ENCODE measurements at places on chromosomes 7 and 10.

GRCh38 chr7:146276888-146277287, 160.3 kb downstream of the CNTNAP2 start:
- DNase-seq = no peak

DNA sequence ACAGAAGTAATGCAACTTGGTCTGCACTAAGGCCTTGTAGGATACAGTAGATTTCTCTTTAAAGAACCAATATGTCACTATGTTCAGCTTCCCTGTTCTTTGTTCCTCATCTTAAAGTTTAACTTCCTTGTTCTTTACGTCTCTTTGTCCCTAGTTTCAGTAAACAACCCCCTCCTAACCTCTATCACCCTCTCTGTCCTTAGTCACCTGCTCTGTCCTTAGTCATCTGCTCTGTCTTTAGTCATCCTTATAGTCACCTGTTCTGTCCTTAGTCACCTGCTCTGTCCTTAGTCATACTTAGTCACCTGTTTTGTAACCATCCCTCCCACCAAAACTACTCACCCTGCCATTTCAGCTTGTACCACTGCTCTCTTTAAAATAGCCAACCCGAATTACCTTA, 144.6 kb upstream of the TMEM106B start:
- DNase-seq = no peak

- DNase-seq = no peak
Measured at GRCh38 chr10:125621052-125621451, 61.9 kb downstream of the TEX36 start.

DNA sequence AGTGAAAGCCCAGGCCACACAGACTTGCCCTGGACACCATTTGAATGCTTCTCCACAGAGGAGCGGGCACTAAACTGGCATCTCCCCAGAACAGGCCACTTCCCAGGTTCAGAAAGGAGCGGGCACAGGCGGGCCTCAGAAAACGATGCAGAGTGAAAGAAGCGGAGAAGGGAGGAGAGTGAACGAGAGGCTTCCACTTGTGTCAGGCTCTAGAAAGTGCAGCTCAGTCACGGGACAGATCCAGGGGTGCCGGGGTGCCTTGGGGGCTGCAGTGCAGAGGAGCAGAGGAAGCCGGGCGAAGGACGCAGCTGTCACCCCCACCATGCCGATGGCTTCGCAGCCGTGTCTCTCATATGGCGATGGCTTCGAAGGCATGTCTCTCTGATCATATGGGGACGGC, 26.1 kb upstream of the PRKAR1B start:
- no peak for DNase-seq

GRCh38 chr10:15719899-15720634, at the start of gene ITGA8:
Gene ITGA8 (minus strand): TSS chr10:15719922. CDS start chr10:15719771, 151 bp downstream.
- DNase-seq = peak; percentile 25

- DNase-seq = peak; percentile 85
Measured at GRCh38 chr7:76372984-76373833, 14.4 kb upstream of the YWHAG start.

- DNase-seq = peak; percentile 49
Measured at GRCh38 chr7:128867842-128868623, 5.4 kb downstream of the ATP6V1F start.

DNA sequence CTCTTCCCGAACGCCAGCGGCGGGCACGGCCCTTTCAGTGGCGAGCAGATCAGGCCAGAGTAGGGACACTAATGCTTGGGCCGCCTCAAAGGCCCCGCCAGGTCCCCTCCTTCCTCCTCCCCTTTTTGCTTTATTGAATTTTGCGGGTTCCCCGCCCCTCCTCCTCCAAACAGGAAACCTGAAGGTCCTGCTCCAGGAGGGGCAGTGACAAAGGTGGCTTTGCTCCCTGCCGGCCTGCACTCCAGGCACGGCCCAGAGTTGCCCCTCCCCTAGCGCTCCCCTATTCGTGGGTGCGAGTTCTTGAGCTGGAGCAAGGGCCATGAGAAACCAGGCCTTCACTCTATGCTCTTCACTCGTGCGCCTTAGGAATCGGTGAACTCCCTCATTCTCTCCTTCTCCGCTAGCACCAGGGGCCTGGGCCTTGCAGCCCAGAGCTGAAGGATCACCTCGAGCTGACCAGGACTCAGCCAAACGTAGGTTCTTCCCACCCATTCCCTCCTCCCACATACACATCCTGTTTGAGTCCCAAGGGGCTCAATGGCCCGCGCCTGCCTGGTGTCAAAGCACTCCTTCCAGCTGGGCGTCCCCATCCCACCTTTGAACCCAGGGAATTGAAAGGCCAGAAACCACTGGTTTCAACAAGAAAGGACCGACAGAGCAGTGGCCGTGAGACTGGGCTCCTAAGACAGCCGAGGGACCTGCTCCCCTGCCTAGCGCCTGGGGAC, 619 bp upstream of the HOXA6 start:
- DNase-seq = no peak

- DNase-seq = no peak
Measured at GRCh38 chr7:151125470-151125845, 39.2 kb downstream of the AGAP3 start.

GRCh38 chr7:92404170-92404614, 43.1 kb upstream of the GATAD1 start:
- DNase-seq = no peak

- DNase-seq = no peak
Measured at GRCh38 chr10:27457966-27458365, 46.1 kb upstream of the RAB18 start.

DNA sequence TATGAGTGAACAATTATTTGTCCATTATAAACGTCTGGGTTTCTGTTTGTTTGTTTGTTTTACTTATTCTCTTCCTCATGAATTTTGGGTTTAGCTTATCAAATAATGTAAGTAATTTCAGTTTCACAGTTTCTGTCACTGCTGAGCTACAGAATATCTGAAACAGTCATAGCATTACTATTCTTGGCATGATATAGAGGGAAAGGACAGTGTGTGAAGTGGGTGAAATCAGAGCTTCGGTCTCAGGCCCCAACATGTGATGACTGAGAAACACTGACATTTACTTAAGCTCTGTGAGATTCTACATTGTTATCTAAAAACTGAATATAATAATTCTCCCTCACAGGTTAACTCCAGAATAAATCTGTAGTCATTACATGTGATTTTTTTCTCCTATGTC, 8.8 kb upstream of the OR6V1 start:
- peak; percentile 84 for DNase-seq

- no peak for DNase-seq
Measured at GRCh38 chr7:157751406-157751805, 414.6 kb downstream of the DNAJB6 start.

DNA sequence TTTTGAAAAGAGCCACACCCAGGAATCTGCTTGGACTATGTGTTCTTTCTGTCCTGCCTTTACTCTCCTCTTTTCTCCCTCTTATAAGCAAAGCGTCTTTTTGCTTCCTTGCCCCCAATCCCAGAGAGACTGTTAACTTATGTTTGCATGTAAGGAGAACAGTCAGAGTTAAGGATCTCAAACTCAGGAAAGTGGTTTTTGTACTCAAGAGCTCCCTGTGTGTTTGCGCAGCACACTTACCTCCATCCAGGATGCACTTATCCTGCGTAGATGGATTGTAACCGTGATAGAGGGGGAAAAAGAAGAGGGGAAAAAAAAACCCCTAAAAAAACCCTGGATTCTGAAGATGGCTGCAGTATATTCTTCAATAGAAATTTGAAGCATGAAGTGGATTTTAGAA, 228.9 kb downstream of the AUTS2 start:
- DNase-seq = no peak

GRCh38 chr10:33134011-33134751, 176.2 kb upstream of the ITGB1 start:
- DNase-seq = peak; percentile 90

- DNase-seq = no peak
Measured at GRCh38 chr7:51263631-51264484, 52.8 kb downstream of the COBL start.

GRCh38 chr7:150849204-150849775, 3.0 kb upstream of the AOC1 start:
- no peak for DNase-seq

GRCh38 chr10:76558586-76558985, 1079.0 kb downstream of the KCNMA1 start:
- peak; percentile 91 for DNase-seq

GRCh38 chr7:41881331-41882130, 178.6 kb upstream of the INHBA start:
- DNase-seq = peak; percentile 31

DNA sequence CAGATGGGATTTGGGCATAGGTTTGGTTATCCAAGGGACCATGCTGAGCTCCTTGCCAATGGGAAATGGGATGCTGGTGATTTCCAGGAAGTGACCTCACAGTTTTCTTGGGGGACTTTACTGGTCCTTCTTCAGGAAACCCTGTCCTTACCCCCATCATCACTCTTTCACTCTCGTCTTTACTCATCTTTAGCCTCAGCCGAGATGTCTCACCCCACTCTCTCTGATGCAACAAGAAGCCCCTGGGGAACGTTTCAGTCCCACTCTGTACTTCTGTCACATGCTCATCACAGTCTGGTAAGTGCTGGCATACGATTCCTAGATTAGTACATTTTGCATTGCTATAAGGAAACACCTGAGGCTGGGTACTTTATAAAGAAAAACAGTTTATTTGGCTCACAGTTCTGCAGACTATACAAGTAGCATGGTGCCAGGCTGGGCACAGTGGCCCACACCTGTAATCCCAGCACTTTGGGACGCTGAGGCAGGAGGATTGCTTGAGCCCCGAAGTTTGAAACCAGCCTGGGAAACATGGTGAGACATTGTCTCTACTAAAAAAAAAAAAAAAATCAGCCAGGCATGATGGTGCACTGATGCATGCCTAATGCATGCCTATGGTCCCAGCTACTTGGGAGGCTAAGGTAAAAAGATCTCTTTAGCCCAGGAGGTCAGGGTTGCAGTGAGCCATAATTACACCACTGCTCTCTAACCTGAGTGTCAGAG, 63.5 kb upstream of the VKORC1L1 start:
- no peak for DNase-seq

GRCh38 chr10:73922007-73922863, 11.3 kb downstream of the PLAU start:
- no peak for DNase-seq

GRCh38 chr10:30231071-30231652, 117.9 kb downstream of the MTPAP start:
- DNase-seq = no peak

DNA sequence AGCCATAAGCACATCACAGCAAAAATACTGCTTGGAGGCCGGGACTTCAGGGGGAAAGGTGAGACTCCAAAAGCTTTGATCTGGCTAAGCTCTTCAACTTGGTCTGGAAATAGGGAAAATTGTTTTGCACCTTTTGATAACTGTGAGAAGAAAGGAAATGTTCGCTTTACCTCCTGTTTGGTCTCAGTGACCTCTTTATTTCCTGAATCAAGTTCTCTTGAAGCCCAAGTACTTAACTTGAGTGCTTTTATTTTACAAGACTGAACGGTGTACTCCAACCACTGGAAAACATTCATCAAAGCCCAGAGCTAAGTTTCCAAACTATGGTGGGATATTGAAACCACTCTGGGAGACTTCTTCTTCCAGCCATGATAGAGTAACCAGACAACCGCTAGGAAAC, 5.3 kb downstream of the C10orf90 start:
- no peak for DNase-seq

- DNase-seq = no peak
Measured at GRCh38 chr7:12746211-12746610, 58.8 kb downstream of the ARL4A start.

Data from iris pigment epithelial cell (primary cell).